ENCODE measurements at places on chromosomes 5 and 9.

DNA sequence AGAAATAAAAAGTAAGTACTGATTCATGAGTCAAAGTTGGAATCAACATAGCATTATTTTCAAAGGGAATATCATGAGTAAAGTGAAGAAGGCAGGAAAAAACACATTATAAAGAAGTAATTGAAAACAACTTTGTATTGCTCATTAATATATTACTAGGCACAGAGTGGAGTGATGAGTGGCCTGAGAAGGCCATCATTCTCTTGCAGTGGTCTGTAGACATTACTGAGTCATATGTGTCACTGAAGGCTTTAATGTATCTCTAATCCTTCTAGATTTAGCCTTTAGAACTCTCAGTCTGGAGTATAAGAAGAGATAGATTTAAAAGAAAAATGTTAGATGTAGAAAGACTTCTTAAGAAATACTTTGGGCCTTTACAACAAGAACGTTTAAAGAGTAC lies 881.4 kb downstream of the DNAH5 start:
- no peak for DNase-seq

GRCh38 chr5:68269820-68270219 lies 54.3 kb downstream of the PIK3R1 start:
- DNase-seq: no peak

GRCh38 chr5:22372376-22372775 lies 480.8 kb downstream of the CDH12 start:
- DNase-seq: no peak

DNA sequence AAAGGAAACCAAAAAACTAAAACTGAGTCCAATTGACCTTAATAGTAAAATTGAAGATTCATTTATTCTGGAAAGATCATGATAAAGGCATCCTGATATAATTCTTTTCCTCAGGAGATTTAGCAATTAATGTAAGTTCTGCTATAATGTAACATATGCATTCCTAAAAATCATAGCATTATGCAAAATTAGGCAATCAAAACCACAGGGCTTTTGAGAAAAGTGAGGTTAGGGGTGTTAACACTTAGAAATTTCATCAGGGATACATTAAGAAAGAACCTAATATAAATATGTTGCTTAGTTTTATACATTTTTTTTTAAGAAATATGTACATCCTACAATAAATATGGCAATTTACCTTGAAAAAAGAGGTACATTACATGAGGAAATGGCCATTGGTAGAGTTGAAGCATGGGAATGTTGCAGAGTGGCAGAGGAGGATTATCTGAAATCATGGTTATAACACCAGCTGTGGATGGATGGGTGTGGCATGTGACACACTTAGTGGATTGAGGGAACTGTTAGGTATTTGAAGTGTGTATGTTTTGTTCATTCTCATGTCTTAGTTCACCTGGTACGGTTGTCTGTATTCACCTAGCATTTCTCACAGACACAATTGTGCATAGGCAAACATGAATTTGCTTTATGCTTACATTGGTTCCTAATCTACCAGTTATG lies 51.1 kb downstream of the CCNH start:
- DNase-seq: no peak

DNA sequence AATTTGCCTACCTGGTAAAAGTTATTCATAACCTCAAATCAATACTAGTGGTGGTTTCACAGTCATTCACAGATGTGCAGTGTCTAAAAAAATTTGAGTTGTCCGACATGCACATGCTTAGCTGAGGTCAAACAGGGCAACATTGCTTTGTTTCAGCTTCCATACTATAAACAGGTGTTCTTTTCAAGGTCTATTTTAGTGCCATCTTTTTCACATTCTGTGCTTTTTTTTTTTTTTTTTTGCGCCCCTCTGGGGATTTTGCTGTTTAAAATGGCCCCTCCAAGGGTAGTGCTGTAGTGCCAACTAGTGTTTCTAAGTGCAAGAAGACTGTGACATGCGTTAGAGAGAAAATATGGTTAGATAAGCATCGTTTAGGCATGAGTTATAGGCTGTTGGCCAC lies 14.5 kb downstream of the PHAX start:
- DNase-seq: no peak

GRCh38 chr9:76180541-76180940 lies 213.7 kb downstream of the RFK start:
- DNase-seq: no peak

- no peak for DNase-seq
Measured at GRCh38 chr5:4661836-4662235, 478.3 kb upstream of the ADAMTS16 start.
